ENCODE measurements at places on chromosomes 6 and 20. TPM values are rescaled to one million over a fixed set of nuclear protein-coding genes. Genes with fewer than 3 reads are reported as not detected.
A peak's percentile ranks its signal among the peaks of the same experiment; 100 is the strongest.

DNA sequence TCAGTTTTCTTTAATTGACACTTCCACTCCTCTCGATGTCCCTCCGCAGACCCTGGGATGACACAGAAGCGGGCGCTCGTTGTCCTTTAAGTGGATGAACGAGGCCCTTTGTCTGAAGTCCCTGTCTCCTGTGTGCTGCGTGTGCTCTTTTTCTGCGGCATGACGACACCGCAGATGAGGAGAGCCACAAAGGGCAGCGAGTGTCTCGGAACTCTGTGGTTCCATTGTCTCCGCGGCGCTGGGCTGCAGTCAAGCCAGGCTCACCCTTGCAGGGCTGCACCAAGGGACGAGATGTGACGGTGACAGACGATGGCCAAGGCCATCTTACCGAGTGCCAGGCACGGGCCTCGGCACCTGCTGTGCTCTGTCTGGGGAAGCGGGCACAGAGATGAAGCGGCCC lies 10.6 kb downstream of the PRR18 start:
- no peak for DNase-seq

- no peak for DNase-seq
Observed at GRCh38 chr20:62395311-62396242, 8.7 kb downstream of the RPS21 start.

- peak; percentile 90 for DNase-seq
Observed at GRCh38 chr6:13614126-13614925, 809 bp upstream of the NOL7 start.

DNA sequence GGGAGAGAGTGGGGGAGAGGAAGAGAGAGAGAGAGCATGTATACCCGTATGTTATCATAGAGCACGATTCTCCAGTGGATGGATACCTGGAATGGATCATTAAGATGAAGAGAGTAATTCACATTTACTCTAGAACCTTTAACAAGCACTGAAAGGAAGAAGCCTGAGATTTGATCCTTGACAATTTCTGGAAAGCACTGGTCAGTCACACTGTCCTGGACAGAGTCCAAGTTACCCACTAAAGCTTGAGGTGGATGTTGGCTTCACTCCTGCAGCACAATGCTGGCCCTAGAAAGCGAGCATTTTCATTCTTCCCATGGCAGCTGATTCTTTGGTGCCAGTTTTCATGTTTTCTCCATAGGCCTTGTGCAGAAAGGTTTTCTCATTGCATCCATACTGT lies 25.6 kb downstream of the NFYA start:
- no peak for DNase-seq

GRCh38 chr20:40826699-40827098 lies 137.7 kb upstream of the MAFB start:
- no peak for DNase-seq

DNA sequence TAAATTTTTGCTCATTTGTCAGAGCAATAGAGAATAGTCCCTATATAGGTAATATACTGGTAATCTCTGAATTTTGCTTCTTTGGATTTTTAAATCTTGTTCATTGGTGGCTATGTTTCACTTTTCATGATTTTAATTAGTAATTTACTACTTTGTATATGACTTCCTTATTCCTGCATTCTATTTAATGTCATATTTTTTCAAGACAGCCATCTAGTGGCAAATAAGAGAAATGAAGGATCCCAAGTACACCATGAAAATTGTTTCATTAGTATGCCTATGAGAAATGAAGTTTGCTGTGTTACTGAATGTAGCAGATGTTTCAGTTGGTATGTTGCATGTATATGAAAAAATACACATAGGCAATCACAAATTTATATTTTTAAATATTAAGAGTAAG lies 82.4 kb downstream of the ZNF292 start:
- no peak for DNase-seq

The PPP1R16B gene
- 24.3 TPM for total RNA-seq

All from mesenteric fat pad (tissue), 1 donor.